ENCODE measurements at places on chromosomes 5 and 9. TPM values are rescaled to one million over a fixed set of nuclear protein-coding genes. Genes with fewer than 3 reads are reported as not detected.

FOXB2 gene
- not detected for total RNA-seq

PPP6C gene
- 50.3 TPM for total RNA-seq

UAP1L1 gene
- total RNA-seq = 35.3 TPM

PDLIM7 gene
- total RNA-seq = 81.2 TPM

DNA sequence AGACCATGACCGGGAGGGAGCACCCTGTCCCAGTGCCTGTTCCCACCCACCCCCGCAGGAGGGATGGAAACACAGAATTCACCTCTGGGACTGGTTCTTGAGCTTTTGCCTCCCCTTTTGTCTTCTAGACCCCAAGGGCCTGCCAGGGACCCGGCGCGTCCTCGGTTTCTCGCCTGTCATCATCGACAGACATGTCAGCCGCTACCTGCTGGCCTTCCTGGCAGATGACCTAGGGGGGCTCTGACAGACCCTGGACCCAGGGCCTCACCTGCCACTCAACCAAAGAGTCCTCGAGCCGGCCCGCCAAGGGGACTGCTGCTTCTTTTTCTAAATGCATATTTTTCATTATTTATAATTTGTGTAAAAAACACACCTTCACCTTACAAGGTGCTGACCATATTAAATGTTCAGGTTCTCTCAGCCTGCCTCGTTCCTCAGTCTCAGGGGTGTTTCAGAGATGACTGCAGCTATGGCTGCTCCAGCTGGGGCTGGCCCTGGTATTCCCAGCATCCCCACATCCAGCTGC lies 16.9 kb downstream of the CARD19 start:
- H3K4me1 ChIP-seq = peaks cover 16% of the 10 kb centered on the region
- no peak for DNase-seq
- peaks cover 7% of the 10 kb centered on the region for H3K36me3 ChIP-seq
- no peak overlapping the region for H3K27ac ChIP-seq
- no peaks in the 10 kb centered on the region for H3K27me3 ChIP-seq
- no peak overlapping the region for H3K4me3 ChIP-seq

- H3K36me3 ChIP-seq = no peaks in the 10 kb centered on the region
- H3K27ac ChIP-seq = no peak overlapping the region
- DNase-seq = no peak
- H3K27me3 ChIP-seq = no peaks in the 10 kb centered on the region
- H3K4me1 ChIP-seq = no peaks in the 10 kb centered on the region
Observed at GRCh38 chr5:163614787-163615186, 109.4 kb downstream of the MAT2B start.

DNA sequence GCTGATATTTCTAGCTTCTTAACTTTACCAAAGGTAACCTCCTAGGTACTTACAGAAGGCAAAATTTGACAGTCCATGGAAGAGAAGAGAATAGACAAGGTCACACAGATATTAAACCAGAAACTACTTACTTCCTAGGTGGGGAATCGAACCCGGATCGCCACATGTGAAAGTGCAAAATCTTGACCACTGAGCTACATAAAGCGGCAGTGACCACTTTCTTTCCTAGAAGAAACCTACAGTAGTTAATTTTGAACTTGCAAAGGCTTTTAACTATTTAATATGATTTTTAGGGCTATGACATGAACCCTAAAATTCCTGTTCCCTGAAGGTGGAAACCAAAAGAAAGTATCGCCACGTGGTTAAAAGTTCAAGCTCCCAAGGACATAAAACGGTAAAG lies 20.3 kb upstream of the ATOSB start:
- no peak overlapping the region for H3K27ac ChIP-seq
- H3K36me3 ChIP-seq = peaks cover 1% of the 10 kb centered on the region
- H3K27me3 ChIP-seq = no peaks in the 10 kb centered on the region
- H3K4me1 ChIP-seq = no peaks in the 10 kb centered on the region
- no peak overlapping the region for H3K4me3 ChIP-seq
- DNase-seq = no peak

GRCh38 chr5:57780306-57780960 lies 297.8 kb upstream of the ACTBL2 start:
- no peak for DNase-seq
- H3K27ac ChIP-seq = no peak overlapping the region
- H3K36me3 ChIP-seq = no peaks in the 10 kb centered on the region
- H3K4me3 ChIP-seq = no peak overlapping the region

DNA sequence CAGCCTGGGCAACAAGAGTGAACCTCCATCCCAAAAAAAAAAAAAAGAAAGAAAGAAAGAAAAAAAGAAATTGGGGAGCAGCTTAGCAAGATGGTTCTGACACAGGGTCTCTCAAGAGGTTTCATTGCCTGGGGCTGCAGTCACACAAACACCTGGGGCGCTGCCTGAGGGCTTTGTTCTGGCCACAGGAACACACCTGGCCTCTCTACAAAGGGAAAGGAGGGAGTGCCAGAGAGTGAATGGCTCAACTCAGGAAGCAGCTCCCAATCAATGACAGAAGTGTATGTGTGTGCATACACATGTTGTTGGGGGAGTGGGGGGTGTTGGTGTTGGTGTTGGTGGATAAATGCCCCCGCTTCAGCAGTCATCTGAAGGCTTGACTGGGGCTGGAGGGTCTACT lies 32.4 kb upstream of the CTNNA1 start:
- peaks cover 43% of the 10 kb centered on the region for H3K27me3 ChIP-seq
- H3K27ac ChIP-seq = no peak overlapping the region

DNA sequence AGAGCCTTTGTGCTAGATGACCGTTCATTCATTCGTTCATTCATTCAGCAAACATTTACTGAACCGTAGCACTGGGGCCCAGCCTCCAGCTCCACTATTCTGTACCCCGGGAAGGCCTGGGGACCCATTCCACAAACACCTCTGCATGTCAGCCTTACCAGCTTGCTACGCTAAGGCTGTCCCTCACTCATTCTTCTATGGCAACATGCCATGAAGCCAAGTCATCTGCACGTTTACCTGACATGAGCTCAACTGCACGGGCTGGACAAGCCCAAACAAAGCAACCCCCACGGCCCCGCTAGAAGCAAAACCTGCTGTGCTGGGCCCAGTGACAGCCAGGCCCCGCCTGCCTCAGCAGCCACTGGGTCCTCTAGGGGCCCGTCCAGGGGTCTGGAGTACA lies 6.0 kb downstream of the CEL start:
- H3K27me3 ChIP-seq = no peaks in the 10 kb centered on the region
- H3K36me3 ChIP-seq = no peaks in the 10 kb centered on the region
- peaks cover 4% of the 10 kb centered on the region for H3K4me1 ChIP-seq
- H3K27ac ChIP-seq = no peak overlapping the region
- H3K4me3 ChIP-seq = no peak overlapping the region

- H3K4me3 ChIP-seq = no peak overlapping the region
- H3K27ac ChIP-seq = no peak overlapping the region
- peak; percentile 78 for DNase-seq
- H3K36me3 ChIP-seq = peaks cover 6% of the 10 kb centered on the region
Observed at GRCh38 chr9:134163371-134164196, 780 bp downstream of the RNU6ATAC start.

Data from activated CD8-positive, alpha-beta memory T cell treated with anti-CD3 and anti-CD28 coated beads, Interleukin-2, amount 10 ng/mL, durations not matched to agents 7 days and 5 days (primary cell).